ENCODE measurements at places on chromosomes 5 and 9.

DNA sequence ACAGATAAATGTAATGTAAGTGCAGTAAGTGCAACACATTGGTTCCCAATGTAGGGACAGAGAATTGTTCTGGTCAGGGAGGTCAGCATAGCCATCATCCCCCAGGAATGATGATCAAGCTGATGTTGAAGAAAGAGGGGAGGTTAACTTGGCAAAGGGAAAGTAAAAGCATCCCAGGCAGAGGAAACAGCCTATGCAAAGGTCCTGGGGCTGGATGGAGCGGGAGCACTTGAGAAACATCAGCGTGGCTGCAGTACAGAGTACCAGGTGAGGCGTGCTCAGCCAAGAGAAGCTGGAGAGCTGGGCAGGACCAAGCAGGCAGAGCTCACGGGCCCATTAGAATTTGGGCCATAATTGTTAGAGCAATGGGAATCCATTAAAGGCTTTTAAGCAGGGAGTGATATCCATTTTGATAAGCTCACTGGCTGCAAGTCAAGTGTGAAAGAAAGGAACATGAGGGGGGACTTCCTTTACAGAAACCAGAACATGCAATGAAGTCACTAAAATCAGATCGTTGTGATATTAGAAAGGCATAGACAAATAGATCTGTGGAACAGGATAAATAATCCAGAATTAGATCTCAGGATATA lies 50.1 kb upstream of the HAND1 start:
- DNase-seq = no peak

- DNase-seq = peak; percentile 46
These were observed 8.2 kb upstream of the ZFYVE16 start for GRCh38 chr5:80399526-80400239.

GRCh38 chr5:149265597-149265996 lies 6.1 kb upstream of the AFAP1L1 start:
- no peak for DNase-seq

DNA sequence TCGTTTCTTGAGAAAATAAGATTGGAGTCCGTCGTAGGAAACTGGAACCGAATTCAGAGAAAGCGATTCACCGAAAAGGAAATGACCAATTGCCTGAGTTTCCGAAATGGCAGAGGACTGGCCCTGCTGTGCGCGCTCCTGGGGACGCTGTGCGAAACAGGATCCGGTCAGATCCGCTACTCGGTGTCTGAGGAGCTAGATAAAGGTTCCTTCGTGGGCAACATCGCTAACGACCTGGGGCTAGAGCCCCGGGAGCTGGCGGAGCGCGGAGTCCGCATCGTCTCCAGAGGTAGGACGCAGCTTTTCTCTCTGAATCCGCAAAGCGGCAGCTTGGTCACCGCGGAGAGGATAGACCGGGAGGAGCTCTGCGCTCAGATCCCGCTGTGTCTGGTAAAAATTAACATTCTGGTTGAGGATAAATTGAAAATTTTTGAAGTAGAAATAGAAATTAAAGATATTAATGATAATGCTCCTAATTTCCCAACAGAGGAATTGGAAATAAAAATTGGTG lies 379 bp downstream of the PCDHGA3 start:
- DNase-seq = no peak

- DNase-seq = no peak
These were observed 210.3 kb upstream of the TNC start for GRCh38 chr9:115328228-115328627.

GRCh38 chr5:131265311-131265803 lies 1.5 kb downstream of the CDC42SE2 start:
- DNase-seq = no peak

GRCh38 chr9:96719921-96720320 lies 58.0 kb downstream of the ZNF510 start:
- no peak for DNase-seq

- DNase-seq = no peak
These were observed 112.3 kb downstream of the VCAN start for GRCh38 chr5:83583859-83584258.

DNA sequence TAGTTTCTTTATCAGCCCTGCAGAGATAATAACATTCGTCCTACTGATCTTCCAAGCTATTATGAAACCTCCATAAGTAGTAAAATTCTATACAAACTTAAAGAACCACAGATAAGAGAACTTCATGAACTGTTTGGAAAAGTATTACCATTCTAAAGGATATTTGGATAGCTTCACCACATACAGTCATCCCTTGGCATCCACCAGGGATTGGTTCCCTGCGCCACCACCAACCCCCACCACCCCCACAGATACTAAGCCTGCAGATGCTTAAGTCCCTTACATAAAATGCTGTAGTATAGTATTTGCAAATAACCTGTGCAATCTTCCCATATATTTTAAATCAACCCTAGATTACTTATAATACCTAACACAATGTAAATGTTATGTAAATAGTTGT lies 61.4 kb upstream of the SHISAL2B start:
- no peak for DNase-seq

DNA sequence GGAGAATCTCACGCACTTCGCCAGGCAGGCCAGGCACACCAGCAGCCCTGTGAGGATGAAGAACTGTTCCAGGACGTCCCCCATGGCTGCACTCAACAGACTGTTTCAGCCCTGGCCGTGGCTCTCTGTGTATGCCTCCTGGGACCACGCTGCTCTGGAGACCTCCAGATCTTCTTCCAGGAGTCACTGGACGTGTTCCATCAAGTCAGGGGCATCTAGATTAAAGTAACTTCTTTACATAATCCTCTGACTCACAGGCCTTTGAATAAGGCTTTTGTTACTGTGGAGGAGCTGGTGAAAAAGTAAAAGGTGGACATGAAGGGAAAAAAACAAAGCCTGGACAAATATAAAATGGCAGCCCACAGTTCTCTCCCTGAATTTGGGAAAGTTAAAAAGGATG lies at the start of gene HSD17B3:
HSD17B3 (minus strand) TSS at position 156 of the 400 bp plus-strand sequence; CDS start at position 84, 72 bp downstream.
- no peak for DNase-seq

Data from germinal center (tissue), 1 donor.